ENCODE measurements at places on chromosomes 2 and 18.

- DNase-seq = no peak
Measured at GRCh38 chr2:121058852-121059558, 226.0 kb downstream of the TFCP2L1 start.

GRCh38 chr2:108536911-108537310 is 2.6 kb downstream of the LIMS1 start:
- no peak for DNase-seq

DNA sequence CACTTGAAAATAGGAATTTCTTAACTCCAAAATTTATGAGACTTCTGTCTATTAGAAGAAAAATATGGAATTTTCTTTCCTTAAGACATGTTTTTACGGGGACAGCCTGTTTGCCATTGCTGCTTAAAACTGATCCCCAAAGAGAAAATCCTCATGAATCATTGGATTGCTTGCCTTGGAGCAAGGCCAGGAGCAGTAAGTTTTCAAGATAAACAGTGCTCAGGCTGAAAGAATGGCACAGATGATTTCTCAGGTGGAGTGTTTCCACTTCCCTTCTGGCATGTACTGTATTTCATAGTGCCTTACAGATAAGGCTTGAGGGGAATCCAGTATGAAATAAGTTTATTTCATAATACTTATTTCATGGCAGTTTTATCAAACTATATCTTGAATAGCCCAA is 74.3 kb upstream of the MMADHC start:
- DNase-seq = no peak

DNA sequence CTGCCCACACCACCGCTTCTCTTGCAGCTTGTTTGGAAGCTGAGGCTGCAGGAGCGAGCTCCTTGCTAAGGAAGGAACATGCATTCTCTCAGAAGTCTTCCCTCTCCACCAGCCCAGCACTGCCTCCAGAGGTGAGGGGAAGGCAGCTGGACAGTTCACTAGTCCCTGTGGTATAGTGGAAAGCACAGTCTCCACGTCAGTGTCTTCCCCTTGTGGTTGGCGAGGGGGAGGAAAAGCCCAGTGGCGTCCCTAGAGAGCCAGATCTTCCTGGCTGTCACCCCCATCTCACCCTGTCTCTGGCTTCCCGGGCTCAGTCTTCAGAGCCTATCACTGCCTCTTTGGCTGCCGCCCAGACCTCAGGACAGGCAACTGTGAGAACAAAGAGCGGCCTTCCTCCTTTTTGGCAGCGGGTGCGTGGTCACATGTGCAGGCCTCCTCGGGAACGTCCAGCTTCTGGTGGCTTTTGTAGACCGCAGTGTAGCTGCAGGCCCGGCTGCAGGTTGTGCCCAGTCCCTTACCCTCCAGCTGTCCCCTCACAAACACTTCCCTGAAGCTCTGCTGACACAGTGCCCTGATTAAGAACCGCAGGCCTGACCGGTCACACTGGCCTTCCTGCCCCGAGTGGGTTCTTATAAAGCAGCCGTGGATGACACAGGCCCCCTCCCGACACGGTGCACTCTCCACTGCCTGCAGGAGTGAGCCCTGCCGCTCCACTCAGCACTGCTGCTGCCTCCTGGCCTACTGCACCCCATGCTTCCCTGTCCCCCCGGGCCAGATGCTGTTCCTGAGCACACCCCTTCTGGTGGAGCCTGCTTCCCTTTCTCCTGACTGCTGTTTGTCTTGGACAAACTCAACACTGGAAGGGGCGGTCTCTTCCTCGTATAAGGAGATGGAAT is 90.9 kb downstream of the RNF144A start:
- DNase-seq = peak; percentile 85

GRCh38 chr2:168375195-168375798 is 80.8 kb upstream of the CERS6 start:
- no peak for DNase-seq

DNA sequence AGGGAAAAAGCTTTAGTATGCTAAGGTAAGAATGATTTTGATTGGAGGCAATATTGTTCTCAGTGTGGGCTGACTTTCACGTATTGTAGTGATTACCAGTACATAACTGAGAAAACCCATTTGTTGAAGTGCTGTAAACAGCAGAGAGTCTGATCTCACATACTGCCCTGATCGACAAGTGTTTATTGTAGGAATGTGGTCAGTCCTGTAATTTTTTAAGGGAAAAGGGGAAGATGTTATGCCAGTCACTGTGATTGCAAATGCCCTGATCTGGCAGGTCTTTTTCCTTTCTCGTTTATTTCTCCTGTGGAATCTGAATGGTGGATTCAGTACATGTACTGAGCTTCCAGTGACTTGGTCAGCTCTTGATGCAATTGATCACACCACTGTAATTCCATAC is 11.5 kb downstream of the SPATS2L start:
- DNase-seq = no peak

- DNase-seq = no peak
Measured at GRCh38 chr18:46676182-46676835, 19.3 kb upstream of the LOXHD1 start.

GRCh38 chr2:120715353-120715752 is 20.3 kb upstream of the GLI2 start:
- no peak for DNase-seq

GRCh38 chr2:54572636-54573536 is 116.8 kb downstream of the SPTBN1 start:
- DNase-seq = no peak

- DNase-seq = peak; percentile 41
Measured at GRCh38 chr2:64017811-64018700, 1.2 kb downstream of the VPS54 start.

DNA sequence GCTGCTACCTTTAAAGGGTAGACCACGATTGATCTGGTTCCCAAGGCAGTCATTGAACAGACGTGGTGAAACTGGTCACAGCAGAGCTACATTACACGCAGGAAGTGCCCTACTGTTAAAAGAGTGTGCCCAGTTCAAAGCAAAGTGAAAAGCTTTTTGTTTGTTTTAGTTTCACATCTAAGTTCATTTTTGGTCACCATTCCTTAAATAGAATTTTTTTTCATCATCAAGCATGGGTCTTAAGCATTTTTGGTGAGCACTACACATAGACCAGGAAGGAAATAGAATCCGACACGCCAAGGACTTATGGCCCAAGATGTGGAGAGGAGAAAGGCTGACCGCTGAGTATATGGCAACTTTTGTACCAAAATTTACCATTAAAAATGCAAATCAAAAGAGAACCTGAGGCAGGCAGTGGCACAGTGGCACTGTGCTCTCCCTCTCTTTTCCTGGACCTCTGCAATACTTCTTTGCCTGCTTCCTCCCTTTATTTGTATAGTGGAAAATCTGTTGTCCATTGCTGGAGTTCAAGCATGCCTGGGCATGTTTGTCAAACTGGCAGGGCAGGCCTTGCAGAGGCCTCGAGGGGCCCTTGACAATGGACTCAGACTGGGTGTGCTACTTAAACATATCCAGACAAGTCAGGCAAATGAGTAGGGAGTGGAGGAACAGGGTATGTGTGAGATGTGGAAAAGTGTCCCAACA is 42.6 kb upstream of the HNRNPA3 start:
- no peak for DNase-seq

GRCh38 chr2:220228310-220229006 is 601.0 kb downstream of the SLC4A3 start:
- DNase-seq = no peak

DNA sequence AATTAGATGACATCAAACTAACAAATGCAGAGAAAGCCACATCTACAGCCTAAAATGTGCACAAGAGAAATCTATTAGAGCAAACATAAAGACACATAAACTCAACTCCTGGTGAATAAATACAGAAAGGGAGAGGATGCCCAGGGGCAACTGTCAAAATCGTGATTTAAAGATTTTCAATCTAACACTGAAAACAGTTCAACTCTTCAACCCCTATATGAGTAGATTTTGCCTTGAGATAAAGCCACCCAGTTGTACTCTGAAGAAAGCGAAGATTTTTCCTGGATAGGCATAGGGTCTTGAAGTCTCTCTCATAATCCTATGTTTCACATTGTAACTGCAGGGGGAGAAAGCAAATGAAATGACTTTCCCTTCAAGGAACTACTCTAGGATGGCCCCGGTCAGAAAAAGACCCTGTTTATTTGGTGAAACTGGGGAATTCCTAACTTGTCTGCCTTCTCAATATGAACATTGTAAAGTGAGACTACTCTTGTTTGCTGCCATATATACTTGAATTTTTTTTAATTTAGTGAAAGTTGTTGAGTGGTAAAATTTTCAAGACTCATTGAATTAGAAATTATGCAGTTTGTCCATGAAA is 226.7 kb downstream of the ERBB4 start:
- no peak for DNase-seq

DNA sequence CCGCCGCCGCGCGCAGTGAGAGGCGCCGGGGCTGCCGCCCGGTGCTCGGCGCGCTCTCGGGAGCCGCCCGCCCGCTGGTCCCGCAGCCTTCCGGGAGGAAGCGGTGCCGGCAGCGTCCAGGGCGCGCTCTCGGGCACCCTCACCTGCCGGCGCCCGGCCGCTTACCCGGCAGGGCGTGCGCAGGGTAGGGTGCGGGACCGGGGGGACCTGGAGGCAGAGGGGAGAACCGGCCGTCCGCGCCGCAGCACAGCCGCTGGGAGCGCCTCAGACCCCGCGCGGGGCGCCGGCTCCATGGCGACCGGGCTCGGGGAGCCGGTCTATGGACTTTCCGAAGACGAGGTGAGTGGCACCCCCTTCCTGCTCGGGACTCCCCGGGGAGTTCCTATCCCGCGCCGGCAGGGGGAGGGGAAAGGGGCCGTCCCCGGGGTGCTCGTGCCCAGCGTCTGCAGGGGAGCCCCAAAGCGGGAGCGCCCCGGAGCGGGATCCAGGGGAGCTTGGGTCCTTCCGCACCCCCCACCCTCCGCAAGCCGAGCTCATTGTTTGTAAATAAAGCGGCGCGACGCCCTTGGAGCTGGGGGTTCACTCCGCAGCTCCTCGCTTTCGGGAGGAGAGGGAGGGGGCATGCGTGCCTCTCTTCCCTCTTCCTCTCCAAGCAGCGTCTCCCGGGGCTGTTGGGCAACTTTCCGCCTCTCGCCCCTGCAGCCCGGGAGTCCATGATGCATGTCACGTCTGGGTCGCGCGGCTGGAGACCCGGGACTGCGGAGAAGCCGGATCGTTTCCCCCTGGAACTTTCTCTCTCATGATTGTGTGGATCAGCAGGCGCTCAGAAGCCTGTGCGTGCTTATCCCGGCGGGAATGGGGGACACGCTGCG is 580 bp downstream of the NEDD4L start:
- DNase-seq = no peak

DNA sequence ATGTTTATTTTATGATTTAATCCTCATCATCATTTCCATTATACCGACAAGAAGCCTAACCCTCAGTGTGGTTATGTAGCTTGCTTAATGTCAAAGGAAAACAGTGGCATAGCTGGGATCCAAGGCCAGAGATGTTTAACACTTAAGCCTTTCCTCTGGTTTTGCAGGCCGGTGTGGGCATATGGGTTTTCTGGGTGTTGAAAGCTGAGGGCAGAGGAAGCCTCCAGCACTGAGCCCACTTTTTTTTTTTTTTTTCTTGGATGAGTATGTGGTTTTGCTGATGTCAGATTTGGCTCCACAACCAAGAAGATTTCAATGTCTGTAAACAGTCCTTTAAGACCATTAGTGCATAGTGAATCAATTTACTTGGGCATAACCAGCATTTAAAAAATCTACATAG is 41.3 kb downstream of the LHCGR start:
- DNase-seq = no peak

DNA sequence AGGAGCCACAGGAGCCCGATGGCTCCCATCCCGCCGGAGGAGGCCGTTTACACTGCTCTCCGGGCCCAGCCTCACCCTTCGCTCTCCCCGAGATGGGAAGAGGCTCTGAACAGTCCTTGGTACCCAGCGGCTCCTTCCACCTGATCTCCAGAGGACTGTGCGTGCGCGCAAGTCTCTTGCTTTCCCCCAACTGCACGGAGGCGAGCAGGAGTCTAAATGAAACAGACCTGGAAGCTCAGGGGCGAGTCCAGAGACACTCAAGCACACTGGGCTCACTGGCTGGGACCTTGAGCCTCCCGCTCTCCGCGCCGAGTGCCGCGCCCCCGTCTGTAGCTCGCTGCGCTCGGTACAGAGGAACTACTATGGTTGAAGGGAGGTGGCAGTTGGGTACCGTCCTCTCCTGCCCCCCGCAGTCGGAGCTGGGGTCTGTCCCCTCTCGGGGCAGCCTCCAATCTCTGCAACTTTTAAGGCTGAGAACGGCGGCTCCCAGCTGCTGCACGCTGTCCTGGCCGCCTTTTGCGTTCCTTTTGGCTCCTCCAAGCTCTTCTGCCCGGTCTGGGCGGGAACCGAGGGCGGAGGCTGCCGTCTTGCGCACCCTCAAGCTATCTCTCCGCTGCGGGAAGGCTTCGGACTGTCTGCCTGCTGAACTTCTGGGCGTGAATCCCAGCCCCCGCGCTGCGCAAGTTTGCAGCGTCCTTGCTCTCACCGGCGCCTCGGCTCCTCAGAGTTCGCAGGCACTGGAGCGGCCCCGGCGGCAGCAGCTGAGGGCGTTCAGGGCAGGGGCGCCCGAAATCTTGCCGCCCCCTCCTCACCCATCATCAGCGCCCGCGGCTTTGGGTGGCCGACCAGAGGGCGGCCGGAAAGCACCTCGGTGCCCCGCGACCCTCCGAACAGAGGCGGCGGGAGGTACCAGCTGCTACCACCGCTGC is 491 bp downstream of the ALK start:
- DNase-seq = no peak

DNA sequence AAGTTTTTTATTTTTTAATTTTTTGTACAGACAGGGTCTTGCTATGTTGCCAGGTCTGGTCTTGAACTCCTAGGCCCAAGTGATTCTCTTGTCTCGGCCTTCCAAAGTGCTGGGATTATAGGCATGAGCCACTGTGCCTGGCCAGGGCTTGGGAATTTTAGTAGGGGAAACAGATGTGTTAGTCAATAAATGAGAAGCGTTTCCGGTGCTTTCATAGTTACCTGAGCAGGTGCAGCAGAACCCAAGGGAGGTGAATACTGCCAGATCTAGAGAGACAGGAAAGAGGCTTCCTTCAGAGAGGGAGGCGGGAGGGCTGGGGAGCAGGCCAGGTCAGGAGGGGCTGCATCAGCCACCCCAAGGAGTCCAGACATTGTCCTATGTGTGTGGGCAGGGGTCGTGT is 30.5 kb upstream of the IMPA2 start:
- DNase-seq = no peak

DNA sequence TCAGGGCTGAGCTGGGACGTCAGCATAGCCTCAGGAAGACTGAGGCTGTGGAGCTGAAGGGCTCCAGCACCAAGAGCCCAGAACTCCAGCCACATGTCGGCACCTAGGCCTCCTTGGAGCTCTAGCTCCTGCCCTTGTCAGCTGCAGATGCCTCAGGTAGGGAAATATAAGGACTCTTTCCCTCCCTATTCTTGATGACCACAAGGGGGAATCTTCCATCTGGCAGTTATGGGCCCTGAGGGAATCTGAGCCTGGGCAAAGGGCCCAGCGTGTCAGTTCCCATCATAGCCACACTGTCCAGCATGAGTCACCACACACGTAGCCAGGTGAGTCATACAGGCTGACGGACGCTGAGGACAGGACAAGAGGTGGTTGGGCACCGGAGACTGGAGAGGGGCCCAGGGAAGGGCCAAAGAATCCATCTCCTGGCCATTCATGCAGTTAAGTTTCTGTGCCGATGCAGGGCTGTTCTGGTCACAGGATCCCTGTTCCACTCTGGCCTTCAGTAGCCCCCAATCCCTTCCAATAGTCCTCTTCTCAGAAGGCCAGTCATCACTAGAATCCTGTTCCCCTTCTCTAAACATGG is 1.8 kb downstream of the MPV17 start:
- no peak for DNase-seq
